ENCODE measurements at places on chromosomes 3 and 15. TPM values are rescaled to one million over a fixed set of nuclear protein-coding genes. Genes with fewer than 3 reads are reported as not detected.

Gene ARGFX
- not detected for total RNA-seq

Gene BNC1
- 0.16 TPM for total RNA-seq

Gene ACP3
- 0.21 TPM for total RNA-seq

Gene IQCH
- 2.5 TPM for total RNA-seq

Gene ST3GAL6
- total RNA-seq, result 76.6 TPM

Gene TGM4
- not detected for total RNA-seq

Gene CPN2
- total RNA-seq, result 1.6 TPM

Gene MUC4
- total RNA-seq, result not detected

Gene AKAP13
- 455 TPM for total RNA-seq

Gene POLQ
- total RNA-seq, result 1.5 TPM

Gene TGM5
- total RNA-seq, result not detected

Gene GP9
- total RNA-seq, result not detected

Gene COL6A5
- total RNA-seq, result not detected

Gene RYR3
- total RNA-seq, result not detected

Gene RAB5A
- 61.9 TPM for total RNA-seq

All from heart left ventricle (tissue), 16 donors.